ENCODE measurements at places on chromosomes 13 and 19. TPM values are rescaled to one million over a fixed set of nuclear protein-coding genes. Genes with fewer than 3 reads are reported as not detected.

CEACAM16 gene
- polyA plus RNA-seq: not detected

CLEC17A gene
- polyA plus RNA-seq: not detected

KCNN1 gene
- polyA plus RNA-seq: 0.05 TPM

PTOV1 gene
- polyA plus RNA-seq: 58.5 TPM

ZNF132 gene
- polyA plus RNA-seq: 4.6 TPM

RASIP1 gene
- 0.61 TPM for polyA plus RNA-seq

FFAR2 gene
- polyA plus RNA-seq: not detected

OSCAR gene
- polyA plus RNA-seq: 0.22 TPM

SRRM5 gene
- polyA plus RNA-seq: 0.12 TPM

HNRNPM gene
- polyA plus RNA-seq: 99.6 TPM

PTGIR gene
- polyA plus RNA-seq: 2.4 TPM

DHX34 gene
- polyA plus RNA-seq: 6.0 TPM

CYP4F8 gene
- not detected for polyA plus RNA-seq

ZNF229 gene
- polyA plus RNA-seq: 12.8 TPM

PTPRS gene
- polyA plus RNA-seq: 34.8 TPM
